NCI-H2107 (cell line): ENCODE measurements at places on chromosomes 2 and 18.

- peak; percentile 45 for DNase-seq
Observed at GRCh38 chr18:34659579-34660517, 50.2 kb upstream of the DTNA start.

- no peak for DNase-seq
Observed at GRCh38 chr2:62569907-62570841, 64.2 kb upstream of the TMEM17 start.

- no peak for DNase-seq
Observed at GRCh38 chr2:72561621-72562318, 264.1 kb downstream of the EXOC6B start.

DNA sequence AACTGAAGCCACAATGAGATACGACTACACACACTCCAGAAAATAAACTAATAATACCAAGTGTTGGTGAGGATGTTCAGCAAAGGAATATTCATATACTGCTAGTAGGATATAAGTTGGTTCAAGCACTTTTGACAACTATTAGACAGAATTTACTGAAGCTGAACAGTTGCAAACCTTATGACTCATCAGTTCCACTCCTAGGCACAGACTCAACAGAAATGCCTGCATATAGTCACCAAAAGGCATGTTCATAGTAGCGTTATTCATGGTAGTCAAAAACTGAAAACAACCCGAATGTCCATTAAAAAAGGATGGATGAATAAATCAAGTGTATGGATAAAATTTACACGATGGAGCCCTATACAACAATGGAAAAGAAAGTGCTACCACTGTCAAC is 232.0 kb downstream of the ANAPC1 start:
- no peak for DNase-seq

GRCh38 chr2:112972423-112973086 is 5.3 kb upstream of the IL36G start:
- no peak for DNase-seq

DNA sequence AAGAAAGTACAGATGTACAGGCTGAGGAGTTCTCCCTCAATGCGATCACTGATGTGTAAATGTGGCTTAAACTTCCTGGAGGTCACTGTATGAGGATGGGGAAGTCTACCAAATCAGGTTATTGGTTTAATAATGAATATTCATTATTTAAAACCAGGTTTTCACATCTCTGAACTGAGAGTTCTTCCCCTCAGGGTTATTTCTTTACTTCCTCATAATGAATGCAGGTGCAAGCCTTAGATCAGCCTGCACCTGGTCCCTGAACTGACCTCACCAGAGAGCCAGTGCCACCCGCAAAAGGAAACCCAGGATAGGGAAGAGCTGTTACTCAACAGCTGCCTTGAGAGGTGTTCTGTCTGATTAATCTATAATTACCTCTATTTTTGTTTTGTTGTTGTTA is 369.0 kb downstream of the EPHA4 start:
- no peak for DNase-seq

DNA sequence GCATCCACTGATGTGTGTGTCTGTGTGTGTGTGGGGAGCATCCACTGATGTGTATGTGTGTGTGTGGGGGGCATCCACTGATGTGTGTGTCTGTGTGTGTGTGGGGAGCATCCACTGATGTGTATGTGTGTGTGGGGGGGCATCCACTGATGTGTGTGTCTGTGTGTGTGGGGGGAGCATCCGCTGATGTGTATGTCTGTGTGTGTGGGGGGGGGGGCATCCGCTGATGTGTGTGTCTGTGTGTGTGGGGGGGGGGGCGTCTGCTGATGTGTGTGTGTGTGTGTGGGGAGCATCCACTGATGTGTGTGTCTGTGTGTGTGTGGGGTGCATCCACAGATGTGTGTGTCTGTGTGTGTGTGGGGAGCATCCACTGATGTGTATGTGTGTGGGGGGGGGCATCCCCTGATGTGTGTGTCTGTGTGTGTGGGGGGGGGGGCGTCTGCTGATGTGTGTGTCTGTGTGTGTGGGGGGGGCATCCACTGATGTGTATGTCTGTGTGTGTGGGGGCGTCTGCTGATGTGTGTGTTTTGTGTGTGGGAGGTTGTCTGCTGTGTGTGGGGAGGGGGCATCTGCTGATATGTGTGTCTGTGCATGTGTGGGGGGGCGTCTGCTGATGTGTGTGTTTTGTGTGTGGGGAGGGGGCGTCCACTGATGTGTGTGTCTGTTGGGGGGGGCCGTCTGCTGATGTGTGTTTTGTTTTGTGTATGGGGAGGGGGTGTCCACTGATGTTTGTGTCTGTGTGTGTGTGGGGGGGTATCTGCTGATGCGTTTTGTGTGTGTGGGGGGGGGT is 125.9 kb downstream of the NFATC1 start:
- no peak for DNase-seq

DNA sequence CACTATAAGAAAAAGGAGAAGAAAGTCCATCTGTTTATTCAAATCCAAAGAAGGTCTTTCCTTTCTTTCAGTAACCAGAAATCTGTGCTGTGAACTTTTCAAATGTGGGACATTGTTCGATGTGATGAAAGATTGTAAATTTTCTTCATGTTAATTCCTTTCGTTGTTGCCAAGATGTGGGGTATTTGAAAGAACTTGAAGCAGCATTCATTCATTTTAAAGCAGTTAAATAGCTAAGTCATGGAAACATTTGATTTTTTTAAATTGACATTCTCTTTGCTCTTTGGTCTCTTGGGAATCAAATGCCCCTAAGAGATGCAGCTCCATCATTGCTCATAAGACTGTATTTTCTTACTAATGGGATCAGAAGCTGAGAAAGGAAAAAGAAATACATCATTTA is 93.7 kb upstream of the EHBP1 start:
- no peak for DNase-seq

- DNase-seq = no peak
Observed at GRCh38 chr2:134718023-134718816, 580 bp downstream of the TMEM163 start.

GRCh38 chr2:98441706-98442450 is 2.8 kb upstream of the INPP4A start:
- no peak for DNase-seq

DNA sequence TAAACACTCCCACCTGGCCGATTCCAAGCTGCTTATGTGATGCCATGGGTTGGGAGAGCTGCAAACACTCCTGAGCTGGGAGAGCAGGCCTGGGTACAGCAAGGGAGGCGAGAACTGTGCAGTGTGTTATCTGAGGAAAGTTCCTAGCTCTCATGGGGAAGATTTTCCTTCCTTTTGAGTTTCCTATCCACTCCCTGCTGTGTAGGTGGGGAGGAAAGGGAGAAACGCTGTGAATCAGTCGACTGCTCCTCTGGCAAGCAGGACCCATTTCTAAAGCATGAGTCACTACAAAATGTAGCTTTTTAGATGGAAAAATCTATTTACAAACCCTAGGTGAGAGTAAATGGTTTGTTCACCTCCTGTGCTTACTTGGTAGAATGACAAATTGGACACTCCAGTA is 80.4 kb downstream of the SH3RF3 start:
- no peak for DNase-seq

- DNase-seq = no peak
Observed at GRCh38 chr18:65750389-65751154, at the start of gene CDH7. CDH7 (plus strand) TSS chr18:65751012; CDS start chr18:65762843, 11,831 bp downstream.

DNA sequence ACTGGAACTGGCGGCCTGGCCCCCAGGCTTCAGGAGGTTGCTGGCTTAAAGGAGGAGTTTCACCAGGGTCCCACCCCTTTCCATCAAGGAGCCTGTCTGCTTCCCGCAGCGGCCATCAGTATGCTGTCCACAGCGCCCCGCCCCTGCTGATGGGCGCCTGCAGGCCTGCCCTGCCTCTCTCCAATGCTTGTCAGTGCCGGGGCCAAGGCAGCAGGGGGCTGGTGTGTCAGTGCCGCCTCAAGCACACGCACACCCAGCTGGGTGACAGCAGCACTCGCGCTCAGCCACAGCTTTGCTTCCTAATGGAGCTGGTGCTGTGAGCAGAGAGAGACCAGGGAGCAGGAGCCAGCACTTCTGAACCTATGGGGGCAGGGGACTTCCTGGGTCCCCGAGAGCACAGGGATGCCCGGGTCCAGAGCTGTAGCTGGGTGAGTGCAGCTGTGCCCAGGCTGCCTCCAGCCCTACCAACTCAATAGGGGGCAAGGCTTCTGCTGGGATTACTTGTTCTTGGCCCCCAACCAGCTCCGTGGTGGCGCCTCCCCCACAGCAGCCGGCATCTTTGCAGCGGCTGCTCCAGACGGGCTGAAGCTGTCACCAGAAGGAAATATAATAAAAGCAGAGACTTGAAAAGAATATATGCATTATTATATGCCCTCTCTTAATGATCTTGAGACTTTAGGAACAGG is 377.2 kb upstream of the LRATD1 start:
- no peak for DNase-seq

DNA sequence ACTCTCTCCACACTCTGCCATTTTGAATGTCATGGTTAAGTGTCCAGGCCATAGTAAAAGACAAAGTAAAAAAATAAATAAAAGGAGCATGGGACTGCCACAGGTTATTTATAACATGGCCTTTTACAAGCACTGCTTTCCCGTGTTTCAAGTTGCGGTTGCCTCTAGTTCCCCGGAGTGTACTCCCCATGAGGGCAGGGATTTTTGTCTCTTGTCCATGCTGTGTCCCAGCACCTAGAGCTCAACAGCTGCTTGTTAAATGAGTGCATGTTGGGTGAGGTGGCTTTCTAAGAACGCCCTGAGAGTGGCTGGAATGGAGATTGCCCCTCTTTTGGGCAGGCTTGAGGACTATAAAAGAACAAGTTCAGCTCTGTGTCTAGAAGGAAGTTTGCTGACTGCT is 8.4 kb downstream of the CAVIN2 start:
- DNase-seq = no peak

- no peak for DNase-seq
Observed at GRCh38 chr18:70385474-70385873, 96.6 kb downstream of the SOCS6 start.

DNA sequence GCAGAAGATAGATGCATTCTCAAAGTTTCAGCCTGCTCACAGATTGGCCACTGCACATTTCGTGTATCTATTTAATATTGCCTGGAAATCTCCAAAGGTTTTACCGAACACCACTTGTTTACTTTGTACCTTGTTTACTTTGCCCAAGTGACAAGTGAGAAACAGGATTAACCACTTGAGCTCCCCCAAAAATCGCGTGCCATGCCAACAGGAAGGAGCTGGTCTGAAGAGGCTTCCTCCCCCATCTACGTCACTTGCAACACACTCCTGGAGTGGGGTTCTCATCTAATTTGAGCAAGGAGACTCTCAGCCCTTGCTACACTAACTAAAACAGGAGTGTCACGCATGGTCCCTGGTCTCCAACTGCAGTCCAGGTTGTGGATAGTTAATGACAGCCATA is 212.5 kb upstream of the TMEM200C start:
- no peak for DNase-seq

GRCh38 chr2:11872948-11873269 is 126.5 kb downstream of the LPIN1 start:
- no peak for DNase-seq

- DNase-seq = no peak
Observed at GRCh38 chr18:37188016-37188791, 359.3 kb downstream of the KIAA1328 start.

- no peak for DNase-seq
Observed at GRCh38 chr2:100237770-100238169, 84.5 kb downstream of the LONRF2 start.

DNA sequence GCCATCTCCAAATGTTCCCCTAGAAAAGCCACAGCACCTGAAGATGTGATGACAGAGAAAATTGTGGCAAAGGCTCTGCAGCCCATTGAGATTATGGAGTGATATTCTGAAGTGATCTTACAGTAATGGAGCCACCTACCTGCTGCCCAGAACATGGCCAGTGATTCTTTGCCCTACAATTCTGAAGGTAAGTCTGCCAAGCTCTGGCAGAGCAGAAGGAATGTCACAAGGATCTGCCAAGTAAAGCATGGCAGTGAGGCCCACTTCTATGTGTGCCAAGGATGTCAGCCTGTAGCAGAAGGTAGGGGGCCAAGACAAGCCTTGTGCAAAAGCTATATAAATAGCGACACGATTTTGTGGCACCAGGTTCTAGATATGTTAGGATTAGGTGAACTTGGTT is 155.1 kb downstream of the RND3 start:
- no peak for DNase-seq

- no peak for DNase-seq
Observed at GRCh38 chr2:28053597-28053996, 163.1 kb downstream of the BABAM2 start.

DNA sequence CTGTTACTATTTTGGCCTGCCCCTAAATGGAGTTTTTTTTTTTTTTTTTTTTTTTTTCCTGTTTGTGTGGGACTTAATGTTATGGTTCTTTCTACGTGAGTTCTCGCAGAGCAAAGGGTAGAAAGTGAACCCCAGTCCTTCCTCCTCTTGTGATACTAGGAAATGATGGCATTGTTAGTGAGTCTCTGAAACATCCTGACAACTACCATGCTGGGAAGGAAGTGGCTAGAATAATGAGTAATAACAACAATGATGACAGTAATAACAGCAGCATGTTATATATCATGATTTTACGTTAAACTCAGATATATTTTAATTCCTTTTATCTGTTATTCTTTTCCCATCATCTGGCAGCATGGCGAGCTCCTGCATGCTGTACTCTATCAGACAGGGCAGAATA is 216.2 kb upstream of the LINC00305 start:
- no peak for DNase-seq

DNA sequence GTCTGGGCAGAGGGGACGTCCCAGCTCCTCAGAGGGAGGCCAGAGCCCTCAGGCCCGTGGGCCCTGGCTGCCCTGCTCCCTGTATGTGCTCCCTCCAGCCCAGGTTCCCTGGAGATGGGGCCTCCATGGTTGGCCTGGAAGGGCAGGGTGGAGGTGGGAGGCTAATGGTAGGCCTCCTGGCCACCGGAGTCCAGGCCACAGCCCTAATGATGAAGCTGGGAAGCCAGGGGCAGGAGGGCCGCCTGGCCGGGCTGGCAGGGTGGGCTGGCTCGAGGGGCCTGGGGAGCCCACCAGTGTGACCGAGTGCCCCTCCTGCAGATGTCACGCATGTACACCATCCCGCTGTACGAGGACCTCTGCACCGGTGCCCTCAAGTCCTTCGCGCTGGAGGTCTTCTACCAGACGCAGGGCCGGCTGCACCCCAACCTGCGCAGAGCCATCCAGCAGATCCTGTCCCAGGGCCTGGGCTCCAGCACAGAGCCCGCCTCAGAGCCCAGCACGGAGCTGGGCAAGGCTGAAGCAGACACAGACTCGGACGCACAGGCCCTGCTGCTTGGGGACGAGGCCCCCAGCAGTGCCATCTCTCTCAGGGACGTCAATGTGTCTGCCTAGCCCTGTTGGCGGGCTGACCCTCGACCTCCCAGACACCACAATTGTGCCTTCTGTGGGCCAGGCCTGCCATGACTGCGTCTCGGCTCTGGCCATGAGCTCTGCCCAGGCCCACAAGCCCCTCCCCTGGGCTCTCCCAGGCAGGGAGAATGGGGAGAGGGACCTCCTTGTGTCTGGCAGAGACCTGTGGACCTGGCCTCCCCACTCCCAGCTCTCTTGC is 9.0 kb upstream of the CAPN10 start:
- no peak for DNase-seq

- DNase-seq = no peak
Observed at GRCh38 chr2:198129609-198130008, 325.2 kb downstream of the PLCL1 start.

DNA sequence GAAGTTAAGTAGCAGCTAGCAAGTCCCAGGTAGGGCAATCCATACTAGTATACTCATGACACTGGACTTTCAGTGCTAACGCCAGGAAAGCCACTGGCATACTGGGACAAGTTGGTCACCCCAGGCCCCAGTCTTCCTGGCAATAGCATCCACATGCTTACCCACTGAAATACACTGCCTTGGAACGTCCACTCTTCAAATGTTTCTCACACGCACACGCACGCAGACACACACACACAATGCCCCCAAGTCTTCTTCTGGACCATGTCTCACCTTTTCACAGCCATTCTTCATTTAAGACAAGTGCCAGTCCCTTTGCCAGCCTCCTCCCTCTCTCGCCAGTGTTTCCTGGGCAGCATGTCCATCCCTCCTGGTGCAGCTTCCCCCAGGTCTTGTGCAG is 8.7 kb upstream of the TEX261 start:
- DNase-seq = no peak
